ENCODE measurements at places on chromosomes 7 and 10.

DNA sequence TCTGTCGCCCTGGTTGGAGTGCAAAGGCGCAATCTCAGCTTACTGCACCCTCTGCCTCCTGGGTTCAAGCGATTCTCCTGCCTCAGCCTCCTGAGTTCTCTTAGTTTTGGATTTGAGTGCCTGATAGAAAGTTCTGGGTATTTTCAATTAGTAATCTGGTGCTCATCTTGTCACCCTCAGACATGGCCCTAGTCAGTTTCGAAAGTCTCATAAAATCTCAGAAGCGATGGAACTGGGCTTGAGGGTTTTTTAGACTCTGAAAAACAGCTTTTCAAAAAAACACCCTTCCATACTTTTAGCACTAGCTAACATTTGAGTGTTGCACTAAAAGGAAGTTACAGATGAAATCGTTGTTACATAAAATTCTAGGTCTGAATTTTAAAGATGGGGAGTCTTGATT lies 9.4 kb upstream of the PIP4K2A start:
- no peak for DNase-seq

DNA sequence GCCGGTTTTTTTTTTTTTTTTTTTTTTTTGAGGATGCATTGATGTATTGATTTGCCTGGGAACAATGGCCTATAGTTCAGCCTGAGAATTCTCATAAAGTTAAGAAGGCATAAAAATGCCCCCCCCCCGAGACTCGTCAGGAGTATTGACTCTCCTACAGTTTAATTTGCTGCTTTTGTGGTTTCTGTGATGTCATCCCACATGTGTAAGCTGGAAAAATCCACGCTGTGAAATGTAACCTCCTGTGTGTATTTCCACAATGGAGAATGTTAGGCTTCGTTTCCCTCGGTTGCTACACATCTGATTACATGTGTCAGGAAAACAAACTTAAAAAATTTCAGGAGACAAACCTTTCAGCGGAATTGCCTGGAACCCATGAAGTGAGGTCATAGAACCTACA lies 117.9 kb downstream of the FANK1 start:
- DNase-seq, result no peak

DNA sequence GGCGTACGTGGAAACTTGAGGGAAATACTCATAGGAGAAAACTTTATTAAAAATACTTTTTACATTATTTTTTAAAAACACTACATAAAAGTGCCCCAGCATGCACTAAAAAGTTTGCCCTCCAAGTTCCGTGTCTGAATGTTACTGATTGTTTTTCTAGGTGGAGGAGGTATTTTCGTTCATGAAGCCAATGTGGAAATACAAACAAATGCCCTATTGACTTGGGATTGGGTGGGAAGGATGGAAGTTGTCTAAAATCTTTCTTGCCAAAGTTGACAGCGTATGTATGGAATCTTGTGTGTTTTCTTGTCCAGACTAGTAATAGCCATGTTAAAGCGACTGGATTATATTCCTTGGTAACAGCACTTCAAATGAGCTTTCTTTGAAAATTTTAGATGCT lies 1.2 kb downstream of the PROSER2 start:
- no peak for DNase-seq

GRCh38 chr10:359762-360161 lies 224.5 kb downstream of the ZMYND11 start:
- no peak for DNase-seq

GRCh38 chr10:95605163-95605562 lies 44.0 kb upstream of the SORBS1 start:
- DNase-seq, result no peak

DNA sequence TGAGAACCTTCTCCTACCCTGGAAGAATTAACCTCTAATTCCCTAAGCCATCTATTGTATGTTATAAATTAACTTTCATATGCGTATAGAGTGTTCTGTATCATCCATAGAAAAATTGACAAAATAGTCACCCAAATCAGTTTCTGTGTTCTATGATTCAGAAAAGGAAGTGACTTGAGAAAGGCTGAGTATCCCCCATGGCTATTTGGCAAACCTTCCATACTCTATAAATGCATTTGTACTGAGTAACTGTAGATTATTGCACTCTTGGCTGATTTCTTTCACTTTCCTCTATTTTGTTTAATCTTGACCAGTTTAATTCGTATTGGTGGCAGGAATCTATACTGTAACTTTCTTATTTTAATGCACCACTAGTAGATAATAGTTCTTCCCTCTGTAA lies 182.2 kb downstream of the HTR7 start:
- no peak for DNase-seq

GRCh38 chr7:100476903-100477870 lies 1.8 kb downstream of the TSC22D4 start:
- no peak for DNase-seq

DNA sequence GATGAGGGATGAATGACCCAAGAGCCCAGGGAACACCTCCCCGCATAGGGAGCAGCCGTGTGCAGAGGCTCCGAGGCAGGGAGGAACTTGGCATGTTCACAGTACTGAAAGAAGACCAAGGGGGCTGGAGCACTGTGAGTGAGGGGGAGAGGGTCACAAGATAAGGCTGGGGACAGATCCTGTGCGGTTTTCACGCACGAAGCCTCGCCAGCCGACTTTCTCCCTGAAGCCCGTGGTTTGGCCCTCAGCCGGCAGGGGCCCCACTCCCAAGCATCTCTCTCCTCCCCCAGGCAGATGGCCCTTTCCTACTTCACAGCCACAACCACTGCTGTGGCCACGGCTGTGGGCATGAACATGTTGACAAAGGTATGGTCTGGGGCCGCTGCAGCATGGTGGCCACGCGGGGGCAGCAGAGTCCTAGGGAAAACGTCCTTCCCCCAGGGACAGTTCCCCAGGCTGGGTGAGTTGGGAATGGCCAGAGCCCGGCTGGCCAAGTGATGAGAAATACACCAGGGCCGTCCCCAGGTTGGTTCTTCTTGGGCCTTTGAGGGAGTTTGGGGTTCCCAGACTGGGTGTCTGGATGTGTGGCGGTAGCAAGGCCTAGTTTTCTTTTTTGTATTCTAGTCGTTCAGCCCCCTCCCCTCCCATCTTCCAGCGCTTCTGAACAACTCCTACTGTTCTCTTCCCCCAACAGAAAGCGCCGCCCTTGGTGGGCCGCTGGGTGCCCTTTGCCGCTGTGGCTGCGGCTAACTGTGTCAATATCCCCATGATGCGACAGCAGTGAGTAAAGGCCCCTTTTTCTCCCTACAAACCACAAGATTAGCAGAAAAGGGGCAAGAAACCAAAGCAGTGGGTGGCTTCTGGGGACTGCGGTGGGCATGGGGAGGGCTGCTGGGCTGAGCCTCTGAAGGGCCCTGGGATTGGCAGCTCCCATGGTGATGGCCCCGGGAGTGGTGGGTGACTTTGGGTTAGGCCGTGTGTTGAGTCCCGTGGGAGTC lies 14.4 kb upstream of the WBP1L start:
- DNase-seq, result peak; percentile 30

- no peak for DNase-seq
Observed at GRCh38 chr10:94213980-94214379, 148.8 kb downstream of the NOC3L start.

Measured in activated T-helper 9 cell treated with anti-CD3 and anti-CD28 coated beads, Interleukin-2, amount 50 U/mL, for 16 hours (primary cell).